NCI-H187 treated with DMSO at 0.1 percent for 48 hours (cell line): ENCODE measurements at places on chromosomes 16 and 17.

- DNase-seq = no peak
These were observed 44.1 kb upstream of the MGAT5B start for GRCh38 chr17:76824093-76824492.

- DNase-seq = no peak
These were observed 977 bp downstream of the NAGPA start for GRCh38 chr16:5032748-5033167.

DNA sequence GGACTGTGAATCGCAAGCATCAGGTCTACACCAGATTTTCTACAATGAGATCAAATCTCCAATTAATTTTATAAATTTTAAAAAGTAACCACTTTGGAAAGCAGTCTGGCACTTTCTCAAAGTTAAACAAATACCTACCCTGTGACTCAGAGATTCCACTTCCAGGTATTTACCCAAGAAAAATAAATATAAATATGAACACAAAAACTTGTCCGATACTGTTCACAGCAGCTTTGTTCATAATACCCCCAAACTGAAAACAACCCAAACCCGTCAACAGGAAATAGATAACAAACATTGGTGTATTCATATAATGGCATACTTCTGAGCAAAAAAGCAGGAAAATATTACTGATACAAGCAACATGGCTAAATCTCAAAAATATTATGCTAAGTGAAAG lies 12.1 kb downstream of the ZDHHC7 start:
- DNase-seq = no peak

GRCh38 chr17:42116705-42117396 lies 4.3 kb downstream of the KAT2A start:
- peak; percentile 16 for DNase-seq

DNA sequence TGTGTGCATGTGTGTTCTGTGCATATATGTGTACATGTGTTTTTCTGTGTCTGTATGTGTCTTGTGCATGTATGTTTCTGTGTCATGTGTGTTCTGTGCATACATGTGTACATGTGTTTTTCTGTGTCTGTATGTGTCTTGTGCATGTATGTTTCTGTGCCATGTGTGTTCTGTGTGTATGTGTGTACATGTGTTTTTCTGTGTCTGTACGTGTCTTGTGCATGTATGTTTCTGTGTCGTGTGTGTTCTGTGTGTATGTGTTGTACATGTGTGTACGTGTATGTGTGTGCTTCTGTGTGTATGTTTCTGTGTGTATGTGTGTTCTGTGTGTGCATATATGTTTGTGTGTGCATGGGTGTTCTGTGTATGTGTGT lies 8.4 kb upstream of the RAB37 start:
- no peak for DNase-seq

- DNase-seq = no peak
These were observed 2.3 kb downstream of the CCL17 start for GRCh38 chr16:57406881-57407280.

DNA sequence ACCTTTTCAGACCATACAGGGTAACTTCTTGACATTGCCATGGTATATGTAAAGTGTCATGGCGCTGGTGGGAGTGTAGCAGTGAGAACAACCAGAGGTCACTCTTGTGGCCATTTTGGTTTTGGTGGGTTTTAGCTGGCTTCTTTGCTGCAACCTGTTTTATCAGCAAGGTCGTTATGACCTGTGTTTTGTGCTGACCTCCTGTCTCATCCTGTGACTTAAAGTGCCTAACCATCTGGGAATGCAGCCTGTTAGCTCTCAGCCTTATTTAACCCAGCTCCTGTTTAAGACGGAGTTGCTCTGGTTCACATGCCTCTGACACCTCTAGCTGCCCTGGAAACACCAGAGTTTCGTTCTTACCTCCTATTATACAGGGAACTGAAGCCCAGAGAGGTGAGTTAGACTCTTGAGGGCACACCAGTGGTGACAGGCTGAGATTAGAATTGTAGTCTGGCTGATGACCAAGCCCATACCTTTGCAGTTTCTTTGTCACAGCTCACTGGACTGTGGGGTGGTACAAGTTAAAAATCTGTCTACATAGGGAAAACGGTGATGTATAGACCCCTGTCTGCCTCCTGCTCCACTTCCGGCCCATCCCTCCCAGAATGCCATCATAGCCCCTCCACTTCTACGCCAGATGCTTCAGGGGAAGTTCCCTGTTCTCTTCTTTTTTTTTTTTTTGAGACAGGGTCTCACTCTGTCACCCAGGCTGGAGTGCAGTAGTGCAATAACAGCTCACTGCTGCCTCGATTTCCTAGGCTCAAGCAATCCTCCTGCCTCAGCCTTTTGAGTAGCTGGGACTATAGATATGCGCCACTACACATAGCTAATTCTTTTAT lies 21.0 kb downstream of the KSR1 start:
- DNase-seq = no peak

DNA sequence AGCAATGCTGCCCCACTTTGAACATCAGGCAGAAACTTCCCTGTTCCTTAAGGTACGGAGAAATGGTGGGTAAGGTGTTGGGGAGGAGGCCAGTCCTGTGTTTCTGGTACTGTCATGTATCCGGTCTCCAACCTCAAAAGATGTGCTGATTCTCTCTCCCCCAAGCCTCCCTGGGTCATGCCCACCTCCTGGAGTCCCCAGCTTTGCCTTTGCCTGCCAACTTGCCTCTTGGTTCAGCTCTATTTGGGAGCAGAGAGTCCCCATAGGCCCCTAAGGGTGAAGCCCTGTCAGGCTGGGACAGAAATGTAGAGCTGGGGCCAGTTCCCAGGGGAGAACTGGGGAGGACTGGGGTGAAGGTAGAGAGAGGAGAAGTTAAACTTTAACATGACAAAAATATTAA lies 1.6 kb upstream of the TBX21 start:
- DNase-seq = no peak

GRCh38 chr16:10827691-10828341 lies 9.2 kb upstream of the TVP23A start:
- DNase-seq = no peak

GRCh38 chr16:84765616-84766580 lies 53.9 kb upstream of the CRISPLD2 start:
- DNase-seq = no peak

- DNase-seq = no peak
These were observed 10.9 kb upstream of the SLC7A5 start for GRCh38 chr16:87880117-87880696.

GRCh38 chr16:56861092-56861610 lies 3.9 kb upstream of the SLC12A3 start:
- no peak for DNase-seq

- no peak for DNase-seq
These were observed 27.8 kb downstream of the CYB5D2 start for GRCh38 chr17:4170639-4171280.

DNA sequence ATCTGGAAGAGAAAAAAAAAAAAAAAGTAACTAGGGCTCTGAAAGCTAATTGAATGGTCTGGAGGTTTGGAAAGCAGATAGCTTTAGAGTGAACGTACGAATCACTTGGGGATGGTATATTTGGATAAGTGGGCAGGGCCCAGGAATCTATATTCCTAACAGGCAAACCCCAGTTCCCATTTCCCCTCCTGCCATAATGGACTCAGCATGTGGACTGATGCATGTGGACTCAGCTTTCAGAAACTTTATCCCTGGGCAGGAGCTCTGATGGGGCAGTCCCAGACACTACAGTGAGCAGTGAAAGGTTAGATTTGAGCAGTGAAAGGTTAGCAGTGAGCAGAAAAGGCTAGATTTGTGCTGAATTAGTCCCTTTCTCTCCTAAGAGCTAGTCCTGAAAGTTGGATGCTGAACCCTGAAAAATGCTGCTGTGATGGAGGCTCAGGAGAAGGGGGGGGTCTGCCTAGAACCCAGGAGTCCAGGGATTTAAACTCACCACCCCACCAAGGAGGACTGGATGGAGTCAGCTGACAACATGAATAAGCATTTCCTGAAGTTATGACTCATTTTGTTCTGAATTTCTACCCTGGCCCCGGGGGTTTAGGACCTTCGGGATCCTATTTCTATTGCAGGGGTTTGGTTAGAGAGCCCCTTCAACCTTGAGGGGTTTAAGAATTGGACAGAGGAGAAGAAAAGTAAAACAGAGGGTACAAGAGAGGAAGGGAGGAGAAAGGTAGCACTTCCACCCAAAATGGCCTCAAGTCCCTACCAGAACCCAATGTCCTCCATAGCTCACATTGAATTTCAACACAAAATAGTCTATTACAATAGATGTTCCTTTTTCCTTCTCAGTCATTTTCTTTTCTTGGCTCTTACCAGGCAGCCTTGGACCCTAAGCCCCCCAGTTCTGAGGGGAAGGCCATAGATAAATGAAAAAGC lies 10.3 kb upstream of the FZD2 start:
- no peak for DNase-seq

DNA sequence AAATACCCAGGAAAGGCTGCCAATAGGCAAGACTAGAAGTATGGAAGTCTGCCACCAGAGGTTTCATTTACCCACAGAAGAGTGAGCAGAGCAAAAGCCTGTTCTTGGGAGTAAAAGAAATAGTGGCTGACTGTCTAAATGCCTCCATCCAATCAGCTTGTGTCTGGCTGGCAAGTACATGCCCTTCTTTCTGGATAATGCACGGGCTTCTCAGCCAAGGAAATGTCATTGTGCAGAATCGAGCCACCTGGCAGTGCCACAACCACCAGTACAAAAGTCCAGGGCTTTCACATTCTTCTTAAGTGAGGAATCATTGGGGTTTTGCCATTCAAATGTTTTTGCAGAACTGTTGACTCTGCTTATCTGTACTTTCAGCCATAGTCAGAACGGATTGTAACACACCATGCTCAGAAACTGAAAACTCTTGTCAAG lies 10.1 kb upstream of the ERCC4 start:
- no peak for DNase-seq

- DNase-seq = no peak
These were observed 292.5 kb downstream of the XYLT1 start for GRCh38 chr16:17177959-17178905.

- no peak for DNase-seq
These were observed 4.0 kb downstream of the PYY start for GRCh38 chr17:43949781-43950180.

- DNase-seq = no peak
These were observed 33.9 kb downstream of the BAHCC1 start for GRCh38 chr17:81428948-81429774.

DNA sequence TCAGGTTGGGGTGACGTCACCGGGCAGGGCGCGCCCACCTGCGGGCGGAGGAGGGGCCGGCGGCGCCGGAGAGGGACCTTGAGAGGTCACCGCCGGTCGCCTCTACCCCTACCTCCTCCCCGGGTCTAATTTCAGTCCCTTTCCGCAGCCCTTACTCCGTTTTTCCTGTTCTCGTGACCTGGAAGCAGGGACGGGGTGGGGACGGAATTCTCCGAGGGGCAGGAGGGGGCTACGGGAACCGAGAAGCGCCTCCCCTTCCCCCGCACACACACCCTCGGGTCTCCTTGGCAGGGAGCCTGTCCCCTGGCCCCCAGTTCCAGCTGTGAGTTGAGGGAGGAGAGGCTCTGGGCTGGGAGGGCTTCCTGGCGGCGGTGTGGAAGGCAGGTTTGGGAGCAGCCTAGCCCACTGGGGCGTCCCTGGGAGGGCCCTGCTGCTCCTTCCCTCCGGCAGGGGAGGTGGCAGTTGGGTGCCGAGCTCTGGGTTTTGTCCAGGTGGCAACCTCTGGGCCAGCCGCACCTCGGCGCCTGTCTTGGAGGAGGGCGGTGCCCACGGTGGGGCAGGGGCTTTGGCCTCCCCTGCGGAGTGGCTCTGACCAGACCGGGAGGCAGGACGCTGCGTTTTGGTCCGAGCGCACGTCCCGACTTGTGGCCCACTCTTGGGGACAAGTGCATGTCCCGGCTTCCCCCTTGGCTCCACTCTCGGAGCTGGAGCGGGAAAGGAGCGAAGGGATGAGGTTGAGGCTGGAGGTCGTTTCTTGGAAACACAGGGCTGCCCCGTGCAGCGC lies 773 bp downstream of the SYNGR3 start:
- no peak for DNase-seq

DNA sequence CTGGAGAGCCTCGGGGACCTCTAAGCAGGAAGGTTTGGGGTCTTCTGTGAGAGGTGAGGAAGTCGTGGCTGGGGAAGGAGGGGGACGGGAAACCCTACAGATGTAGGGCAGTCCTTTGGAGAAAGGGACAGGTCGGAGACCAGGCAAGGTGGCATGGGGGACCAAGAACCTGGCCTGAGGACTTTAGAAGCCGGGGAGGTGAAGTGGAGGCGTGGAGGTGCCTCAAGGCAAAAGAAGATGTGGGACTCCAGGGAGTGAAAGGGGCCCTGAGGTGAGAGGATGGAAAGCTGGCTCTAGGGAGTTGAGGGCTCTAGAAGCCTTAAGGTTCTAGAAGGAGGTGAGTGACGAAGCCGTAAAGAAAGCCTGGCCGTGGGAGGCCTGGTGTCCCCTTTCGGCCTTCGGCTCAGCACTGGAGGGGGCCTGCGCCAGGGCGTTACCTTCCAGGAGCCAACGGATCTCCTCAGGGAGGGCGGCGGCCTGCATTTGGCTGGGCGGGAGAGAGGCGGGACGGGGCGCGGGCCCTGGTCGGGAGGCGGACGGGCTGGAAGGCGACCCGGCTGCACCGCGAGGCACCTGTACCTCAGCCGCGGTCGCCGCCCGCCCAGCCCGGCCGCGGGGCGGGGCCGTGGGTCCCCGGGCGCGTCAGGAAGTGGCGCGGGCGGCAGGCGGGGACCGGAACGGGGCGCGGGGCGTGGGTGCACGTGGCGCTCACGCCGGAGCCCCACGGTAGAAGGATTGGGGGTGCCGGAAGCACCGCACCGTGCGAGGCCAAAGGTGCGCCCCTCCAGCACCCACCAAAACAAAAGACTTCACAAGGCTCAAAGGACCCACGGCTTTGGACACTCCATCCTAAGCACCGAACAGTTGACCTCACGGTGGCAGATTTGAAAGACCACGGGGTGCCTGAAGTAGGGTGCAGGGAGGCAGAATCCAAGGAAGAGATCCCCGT lies at the start of gene SKAP1:
TSS of gene SKAP1 (minus strand) at position 577 of the 949 bp plus-strand sequence.
- DNase-seq = no peak
